NCI-H460 (cell line): ENCODE measurements at places on chromosomes 1 and 21. TPM values are rescaled to one million over a fixed set of nuclear protein-coding genes. Genes with fewer than 3 reads are reported as not detected.
A peak's percentile ranks its signal among the peaks of the same experiment; 100 is the strongest.

DNA sequence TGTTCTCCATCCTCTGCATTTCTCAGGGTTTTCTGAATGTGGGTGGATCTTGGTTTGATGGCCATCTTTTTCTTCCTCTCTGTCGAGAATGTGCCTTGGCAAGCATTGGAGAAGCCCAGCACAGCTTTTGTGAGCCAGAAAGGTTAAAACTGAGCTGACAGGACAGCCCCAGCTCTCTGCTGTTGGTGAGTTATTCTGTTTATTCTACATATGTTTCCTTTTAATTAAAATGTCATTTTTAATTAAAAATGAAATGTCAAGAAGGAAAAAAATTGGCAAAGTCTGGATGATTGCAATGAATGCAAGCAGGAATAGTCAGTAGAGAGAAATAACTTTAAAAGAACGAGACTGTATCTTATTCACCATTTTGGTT, 325.8 kb downstream of the PTBP2 start:
- DNase-seq: no peak

DNA sequence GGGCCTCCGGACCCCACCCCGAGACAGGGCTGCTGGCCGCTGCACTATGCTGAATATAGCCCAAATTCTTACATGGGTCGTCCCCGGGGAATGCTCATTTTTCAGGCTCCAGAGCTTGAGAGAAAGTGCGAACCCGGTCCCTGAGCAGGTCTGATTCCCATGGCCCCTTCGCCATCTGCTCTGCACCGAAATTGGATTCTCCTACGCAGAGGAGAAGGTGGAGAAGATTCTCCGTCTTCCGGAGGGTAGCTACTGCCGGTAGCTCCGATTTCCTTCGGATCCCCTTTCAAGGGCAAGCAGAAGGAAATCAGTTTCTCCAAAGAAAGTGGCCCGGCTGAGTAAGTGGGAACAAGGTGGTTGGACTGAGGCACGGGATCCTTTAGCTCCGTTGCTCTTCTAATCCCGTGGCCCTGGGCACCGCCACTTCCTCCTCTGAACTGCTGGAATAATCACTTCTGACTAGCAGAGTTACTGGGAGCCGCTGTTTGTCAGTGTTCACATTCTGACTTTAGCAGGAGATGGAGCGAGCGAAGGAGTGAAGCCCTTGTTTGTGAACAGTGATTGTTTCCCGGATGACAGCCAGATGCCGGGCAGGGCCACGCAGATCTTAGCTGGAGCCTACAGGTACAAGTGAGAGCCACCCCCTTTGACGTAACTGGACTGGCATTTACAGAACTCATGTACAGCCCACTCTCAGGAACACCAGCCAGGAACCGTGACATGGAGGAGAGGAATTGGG, 1.1 kb upstream of the ZNF496 start:
- no peak for DNase-seq

DNA sequence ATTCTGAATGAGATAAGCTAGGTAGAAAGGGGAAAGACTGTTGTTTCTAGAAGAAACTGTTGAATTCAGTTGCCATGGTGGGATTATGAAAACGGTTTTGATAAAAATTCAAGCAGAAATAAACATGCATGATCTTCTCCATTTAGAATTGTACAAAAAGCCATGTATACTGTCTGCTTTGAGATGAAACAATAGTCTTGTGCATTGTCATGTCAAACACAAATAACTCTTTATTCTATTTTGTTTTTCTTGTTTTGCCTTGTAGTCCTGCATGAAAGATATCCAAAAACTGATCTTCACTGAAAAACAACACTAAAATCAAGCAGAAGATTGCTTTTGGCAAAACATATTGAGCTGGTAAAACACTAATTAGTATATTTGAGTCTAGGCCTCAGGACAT, 659.9 kb downstream of the LTN1 start:
- no peak for DNase-seq

The IGFN1 gene
- total RNA-seq: 2.2 and 3.3 TPM in 2 replicates

The NEXN gene
- 0.07 TPM in 1 of 2 replicates, not detected in the other for total RNA-seq

The IQGAP3 gene
- 27.6 and 28.7 TPM in 2 replicates for total RNA-seq

- no peak for DNase-seq
Measured at GRCh38 chr1:115084902-115085511, 4.3 kb downstream of the TSPAN2 start.

DNA sequence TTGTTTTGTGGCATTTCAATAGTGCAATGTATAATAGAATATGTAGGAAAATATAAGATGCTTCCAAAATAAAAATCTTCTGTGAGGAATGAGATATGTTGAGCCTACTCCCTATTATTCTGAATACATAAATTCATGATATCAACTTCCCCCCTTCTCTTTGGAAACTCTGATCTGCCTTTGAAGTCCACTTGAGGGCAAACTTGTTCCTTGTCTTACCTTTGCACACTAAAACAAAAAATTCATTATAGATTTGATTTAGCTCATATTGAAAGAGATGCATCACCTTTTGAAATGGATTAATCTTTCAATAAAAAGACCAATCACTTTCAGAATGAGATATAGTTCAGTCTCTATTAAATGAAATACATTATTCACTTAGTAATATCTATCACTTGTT, 580.7 kb upstream of the ADGRL4 start:
- no peak for DNase-seq

DNA sequence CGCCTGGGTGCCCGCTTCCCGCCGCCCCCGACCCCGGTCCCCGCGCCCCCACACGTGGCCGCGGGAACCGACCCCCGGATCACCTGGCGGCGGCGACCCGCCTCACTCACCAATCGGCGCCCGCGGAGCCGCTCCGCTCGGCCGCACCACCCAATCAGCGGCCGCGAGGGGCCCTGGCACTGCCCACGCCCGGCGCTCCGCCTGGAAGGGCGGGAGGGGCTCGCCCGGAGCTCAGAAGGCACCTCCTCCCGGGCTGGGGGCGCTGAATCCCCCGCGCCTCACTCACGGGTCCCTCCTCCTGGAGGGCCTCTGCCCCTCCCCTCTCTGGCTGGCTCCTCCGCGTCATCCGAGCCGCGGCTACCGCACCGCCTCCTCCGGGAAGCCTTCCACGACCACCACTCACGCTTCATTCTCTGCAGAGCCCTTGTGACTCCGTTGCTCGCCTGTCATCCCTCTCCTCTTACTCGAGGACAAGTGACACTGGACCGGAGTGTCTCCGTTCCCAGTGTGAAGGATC, 374 bp downstream of the SH2D5 start:
- DNase-seq: peak; percentile 36

The OLIG2 gene
- not detected in 2 replicates for total RNA-seq

- DNase-seq: peak; percentile 30
Measured at GRCh38 chr1:221045842-221046831, 166.9 kb downstream of the HLX start.

DNA sequence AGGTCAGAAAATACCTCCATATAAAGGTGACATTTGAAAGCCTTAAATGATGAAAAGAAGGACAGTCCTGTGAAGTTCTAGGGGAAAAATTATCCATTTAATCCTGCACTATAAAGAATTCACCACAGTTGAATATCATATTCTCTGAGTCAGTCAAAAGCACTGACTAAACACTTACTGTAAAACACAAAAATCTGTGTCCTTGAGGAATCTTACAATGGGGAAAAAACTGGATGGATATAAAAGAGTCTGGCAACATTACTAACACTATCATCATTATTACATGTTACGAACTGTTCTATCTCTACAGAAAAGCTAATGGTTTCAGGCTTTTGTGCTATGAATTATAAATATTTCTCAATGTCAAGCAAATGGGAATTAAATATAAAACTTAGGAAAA, 42.4 kb upstream of the HP1BP3 start:
- DNase-seq: no peak

DNA sequence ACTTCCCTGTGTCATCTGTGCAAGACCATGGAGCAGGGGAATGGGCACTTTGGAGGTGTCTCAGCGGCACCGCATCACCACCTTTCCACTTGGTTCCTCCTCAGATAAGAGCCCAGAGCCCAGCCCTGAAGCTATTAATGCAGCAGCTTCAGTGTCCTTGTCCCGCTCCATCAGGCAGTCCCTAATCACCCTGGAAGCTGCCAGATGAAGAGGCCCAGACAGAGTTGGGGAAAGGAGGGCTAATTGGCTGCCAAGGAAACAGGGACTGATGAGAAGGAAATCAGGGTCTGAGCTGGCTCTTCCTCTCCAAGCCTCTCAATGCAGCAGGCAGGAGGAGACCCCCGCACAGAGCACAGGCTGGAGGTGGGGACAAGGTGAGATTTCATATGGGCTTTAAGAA, 83.1 kb upstream of the KLHDC7A start:
- DNase-seq: no peak

- DNase-seq: peak; percentile 51
Measured at GRCh38 chr1:156618853-156619581, at the start of gene HAPLN2. Gene HAPLN2, plus strand, starts transcription at chr1:156619415. Its CDS starts 4,076 bp downstream, at chr1:156623491.

DNA sequence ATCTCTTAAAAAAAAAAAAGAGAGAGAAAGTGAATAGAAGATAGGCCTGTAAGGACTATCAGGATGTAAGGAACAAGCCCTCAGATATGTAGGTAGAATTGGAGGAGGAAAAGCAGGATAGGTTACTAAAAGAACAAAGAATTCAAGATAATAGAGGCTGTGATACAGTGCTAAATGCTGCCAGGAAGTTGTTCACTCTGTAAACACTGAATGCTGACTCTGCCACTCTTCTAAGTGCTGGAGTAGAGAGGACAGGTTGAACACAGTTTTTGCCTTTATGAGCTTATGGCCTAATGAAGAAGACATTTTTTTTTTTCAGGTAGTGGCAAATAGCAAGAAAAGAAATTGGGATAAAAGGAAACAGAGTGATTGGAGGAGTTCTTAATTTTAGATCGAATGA, 90.6 kb upstream of the ZNF678 start:
- no peak for DNase-seq

GRCh38 chr1:231767471-231767870, 140.9 kb downstream of the DISC1 start:
- DNase-seq: no peak

- no peak for DNase-seq
Measured at GRCh38 chr1:203627851-203628200, 1.2 kb downstream of the ATP2B4 start.

- no peak for DNase-seq
Measured at GRCh38 chr1:164712131-164713036, 153.4 kb downstream of the PBX1 start.

GRCh38 chr21:39911286-39912199, 44.3 kb downstream of the PCP4 start:
- DNase-seq: no peak

DNA sequence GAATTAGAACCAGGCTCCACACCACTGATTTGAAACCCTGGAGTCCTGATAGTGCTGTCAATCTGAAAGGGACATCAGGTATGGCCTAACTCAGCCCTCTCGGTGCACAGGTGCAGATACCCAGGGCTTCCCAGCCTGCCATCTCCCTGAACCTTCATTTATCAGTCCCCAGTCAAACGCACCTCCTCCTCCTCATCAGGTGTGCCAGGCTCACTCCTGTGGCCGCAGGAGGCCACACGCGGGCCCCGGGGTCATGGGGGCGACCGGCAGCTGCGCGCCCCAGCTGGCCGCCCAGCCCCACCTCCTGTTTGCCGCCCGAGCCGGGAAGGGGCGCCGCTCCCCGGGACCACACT, 572 bp downstream of the FUCA1 start:
- no peak for DNase-seq

- DNase-seq: no peak
Measured at GRCh38 chr1:3441410-3441847, 13.0 kb upstream of the ARHGEF16 start.

The FBXO2 gene
- 0.35 and 0.50 TPM in 2 replicates for total RNA-seq

DNA sequence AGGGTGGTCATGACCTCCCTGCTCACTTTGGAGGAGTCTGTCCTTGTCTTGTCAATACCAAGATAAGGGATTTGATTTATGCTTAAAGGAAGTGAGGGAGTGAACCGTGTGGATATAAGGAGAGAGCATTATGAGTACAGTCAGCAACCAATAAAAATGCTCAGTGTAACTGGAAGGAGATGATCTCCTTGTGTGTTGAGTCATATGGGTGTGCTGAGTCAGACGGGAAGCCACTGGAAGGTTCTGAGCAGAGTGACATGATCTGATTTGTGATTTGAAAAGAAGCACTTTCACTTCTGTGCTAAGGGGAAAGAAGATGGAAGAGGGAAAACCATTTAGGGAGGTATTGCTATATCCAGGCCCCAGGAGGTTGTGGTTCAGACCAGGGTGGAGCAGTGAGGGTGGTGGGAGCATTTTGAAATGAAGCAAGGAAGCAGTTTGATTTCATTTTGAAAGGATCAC, 2.5 kb upstream of the BCL10 start:
- peak; percentile 70 for DNase-seq

The FLG gene
- not detected in 2 replicates for total RNA-seq

DNA sequence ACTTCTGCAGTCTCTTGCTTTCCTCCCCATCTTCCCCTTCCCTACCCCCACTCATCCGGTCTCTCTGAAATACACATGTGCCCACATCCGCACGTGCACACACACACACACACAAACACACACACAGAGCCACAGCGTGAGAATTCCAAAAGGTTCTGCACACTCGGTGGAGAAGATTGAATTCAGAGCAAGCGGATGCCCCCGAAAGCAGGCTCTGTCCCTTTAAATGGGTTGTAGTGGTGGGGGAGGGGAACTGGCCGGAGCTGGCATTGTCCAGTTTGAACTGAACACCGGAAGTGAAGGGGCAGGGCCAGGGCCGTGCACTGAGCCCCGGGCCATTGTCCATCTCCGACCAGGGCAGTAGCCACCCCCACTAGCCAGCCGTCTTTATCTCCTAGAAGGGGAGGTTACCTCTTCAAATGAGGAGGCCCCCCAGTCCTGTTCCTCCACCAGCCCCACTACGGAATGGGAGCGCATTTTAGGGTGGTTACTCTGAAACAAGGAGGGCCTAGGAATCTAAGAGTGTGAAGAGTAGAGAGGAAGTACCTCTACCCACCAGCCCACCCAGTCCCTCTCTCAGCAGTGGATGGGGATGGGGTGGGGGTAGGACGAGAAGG, 1.3 kb upstream of the LIN28A start:
- no peak for DNase-seq

DNA sequence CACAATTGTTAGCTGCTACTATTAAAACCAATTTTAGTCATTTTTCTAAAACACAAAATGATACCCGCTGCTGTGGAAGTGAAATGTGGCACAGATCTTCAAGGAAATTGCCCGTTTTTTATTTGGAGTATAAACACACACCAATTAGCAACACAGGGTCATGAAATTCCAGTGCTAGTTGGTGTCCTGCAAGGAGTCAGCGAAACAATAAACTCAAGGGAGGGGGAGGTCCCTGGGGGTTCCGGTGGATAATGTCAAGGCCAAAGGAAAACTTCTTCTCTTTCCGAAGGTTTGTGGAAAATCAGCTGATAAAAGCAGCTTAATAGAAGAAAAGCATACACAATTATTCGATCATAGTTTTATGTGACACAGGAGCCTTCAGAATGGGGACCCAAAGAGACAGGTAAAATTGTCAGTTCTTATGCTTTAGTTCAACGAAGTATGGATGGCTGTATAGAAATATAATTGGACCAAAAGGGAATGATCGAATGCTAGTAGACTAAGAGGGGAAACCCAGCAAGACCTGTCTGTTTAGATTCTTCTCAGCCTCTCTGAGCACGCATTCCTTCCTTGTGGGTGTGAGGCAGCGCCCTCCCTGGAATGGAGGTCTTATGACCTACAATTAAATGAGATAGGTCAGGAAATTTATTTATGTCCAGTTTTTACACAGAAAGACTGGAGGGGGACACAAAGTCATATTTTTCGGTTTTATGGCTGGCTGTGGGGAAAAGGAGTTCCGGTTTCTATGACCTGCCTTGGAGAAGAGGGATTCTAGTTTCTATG, 65.9 kb downstream of the KCNK1 start:
- DNase-seq: no peak
